ENCODE measurements at places on chromosomes 1 and 21.
A peak's percentile ranks its signal among the peaks of the same experiment; 100 is the strongest.

DNA sequence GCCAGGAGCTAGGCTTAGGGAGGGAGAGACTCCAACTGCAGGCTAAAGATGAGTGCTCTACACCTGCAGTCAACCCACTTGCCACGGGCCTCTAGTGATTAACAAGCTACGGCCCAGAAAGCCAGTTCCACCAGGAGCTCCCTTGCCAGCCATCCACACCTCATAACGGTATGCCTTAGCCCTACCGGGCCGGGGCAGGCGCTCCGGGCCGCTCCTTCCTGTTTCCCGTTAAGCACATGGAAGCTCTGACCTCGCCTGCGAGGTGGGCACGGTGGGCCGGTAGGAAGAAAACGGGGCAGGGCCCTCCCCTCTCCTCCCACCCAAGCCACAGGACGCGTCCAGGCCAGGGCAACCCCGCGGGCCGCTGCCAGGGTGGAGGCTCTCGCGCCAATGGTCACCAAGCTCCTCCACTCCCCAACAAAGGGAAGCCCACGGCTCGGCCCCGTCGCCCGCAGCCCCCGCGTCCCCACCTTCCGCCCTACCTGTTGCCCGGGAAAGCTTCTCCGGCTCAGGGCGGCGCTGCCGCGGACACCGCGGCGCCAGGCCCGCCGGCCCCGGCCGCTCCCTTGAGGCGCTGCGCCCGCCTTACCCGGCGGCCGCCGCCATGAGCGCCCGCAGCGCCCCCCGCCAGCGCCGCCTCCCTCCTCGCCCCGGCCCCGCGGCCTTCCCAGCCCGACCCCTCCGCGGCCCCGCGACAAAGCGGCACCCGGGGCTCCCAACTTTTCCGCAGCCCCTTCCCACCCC lies 627 bp downstream of the CERS2 start:
- peak; percentile 48 for DNase-seq

GRCh38 chr21:44455524-44456213 lies 359 bp downstream of the LRRC3 start:
- DNase-seq, result peak; percentile 45

DNA sequence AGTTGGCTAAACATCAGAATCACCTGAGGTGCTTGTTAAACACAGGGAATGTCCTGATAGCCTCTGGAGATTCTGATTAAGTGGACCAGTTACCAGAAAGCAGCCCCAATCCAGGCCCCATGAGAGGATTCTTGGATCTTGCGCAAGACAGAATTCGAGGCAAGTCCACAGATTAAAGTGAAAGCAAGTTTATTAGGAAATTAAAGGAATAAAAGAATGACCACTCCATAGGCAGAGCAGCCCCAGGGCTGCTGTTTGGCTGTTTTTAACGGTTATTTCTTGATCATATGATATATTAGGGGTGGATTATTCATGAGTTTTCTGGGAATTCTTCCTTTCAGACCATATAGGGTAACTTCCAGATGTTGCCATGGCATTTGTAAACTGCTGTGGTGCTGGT lies 176.2 kb downstream of the ROR1 start:
- no peak for DNase-seq

- no peak for DNase-seq
Observed at GRCh38 chr1:40107290-40107959, 10.4 kb upstream of the PPT1 start.

DNA sequence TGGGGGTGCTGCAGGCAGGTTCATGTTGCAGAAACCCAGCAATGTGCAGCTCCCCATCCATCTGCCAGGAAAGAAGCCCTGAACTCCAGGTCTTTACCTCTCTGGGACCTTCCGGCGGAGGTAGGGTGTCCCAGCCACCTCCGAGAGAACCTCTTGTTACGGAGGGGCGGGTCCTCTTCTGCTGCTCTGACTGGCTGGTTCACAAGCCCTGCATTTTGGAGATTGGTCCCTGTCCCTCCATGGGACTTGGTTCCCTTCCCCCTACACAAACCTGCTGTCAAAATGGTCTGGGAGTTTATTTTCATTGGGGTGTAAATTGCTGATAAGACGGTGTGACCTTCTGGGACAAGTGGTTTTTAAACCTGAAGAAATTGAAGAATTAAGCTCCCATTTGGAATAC lies 8.0 kb upstream of the CELSR2 start:
- DNase-seq, result no peak

- DNase-seq, result no peak
Observed at GRCh38 chr1:199283794-199284193, 645.0 kb downstream of the PTPRC start.

DNA sequence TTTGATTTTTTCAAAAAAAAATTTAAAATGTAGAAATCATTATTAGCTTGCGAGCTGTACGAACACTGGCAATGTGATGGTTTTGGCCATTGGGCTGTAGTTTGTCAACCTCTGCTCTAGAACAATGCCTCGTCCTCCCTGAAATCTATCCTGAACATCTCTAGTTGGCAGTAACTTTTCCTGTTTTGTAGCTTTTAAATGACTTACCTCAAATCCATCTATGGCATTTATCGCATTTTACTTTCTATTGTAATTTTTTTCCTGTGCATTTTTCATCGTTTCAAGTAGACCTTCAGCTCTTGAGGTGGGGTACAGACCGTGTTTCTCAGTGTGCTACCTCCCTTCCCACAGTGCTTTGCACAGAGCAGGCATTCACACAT lies 30.4 kb upstream of the A3GALT2 start:
- no peak for DNase-seq

DNA sequence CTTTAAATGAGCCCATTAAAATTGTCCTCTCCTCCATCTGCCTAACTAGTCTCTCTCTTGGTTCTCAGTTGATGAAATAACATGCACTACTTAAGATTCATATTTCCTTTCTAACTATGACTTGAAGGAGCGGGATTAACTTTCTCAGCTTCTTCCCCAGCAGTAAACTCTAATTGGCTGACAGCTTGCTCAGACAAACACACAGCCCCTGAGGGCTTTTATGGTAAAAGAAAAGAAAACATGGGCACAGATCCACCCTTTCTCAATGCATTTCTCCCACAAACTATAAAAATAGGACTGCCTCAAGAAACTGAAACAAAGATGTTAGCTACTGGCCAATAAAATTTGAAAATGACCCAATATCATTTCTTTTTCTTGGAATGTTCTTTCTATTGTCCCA lies 703.1 kb downstream of the ADGRL2 start:
- no peak for DNase-seq

DNA sequence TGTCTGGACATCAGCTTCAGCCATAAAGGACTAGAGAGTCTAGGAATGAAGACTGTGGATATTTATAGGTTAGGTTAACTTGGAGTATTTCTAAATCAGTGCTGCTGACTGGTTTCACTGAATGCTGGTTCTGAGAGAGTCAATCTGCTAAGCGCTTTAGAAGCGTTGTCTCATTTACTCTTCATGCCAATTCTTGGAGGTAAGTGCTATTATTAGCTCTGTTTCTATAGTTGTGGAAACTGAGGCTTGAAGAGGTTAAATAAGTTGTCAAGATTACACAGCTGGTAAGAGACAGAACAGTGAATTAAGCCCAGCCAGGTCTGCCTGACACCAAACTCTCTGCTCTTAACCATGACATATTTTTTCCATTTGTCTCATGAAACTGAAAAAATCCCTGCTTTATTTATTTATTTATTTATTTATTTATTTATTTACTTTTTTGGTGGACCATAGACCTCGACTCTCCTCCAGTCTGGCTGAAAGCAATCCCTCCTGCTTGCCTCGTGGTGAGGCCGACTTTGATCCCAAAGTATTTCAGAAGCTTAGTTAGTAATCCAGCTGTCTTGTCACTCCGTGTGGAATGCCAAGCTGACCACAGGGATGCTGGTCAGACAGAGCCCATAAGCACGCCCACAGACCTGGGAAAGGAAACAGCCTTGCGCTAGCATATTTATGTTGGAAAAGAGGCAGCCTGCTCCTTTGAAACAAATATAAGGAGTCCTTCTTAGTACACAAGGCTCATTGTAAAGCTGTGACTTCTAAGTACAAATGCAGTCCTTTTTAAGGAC lies 16.9 kb downstream of the NTMT2 start:
- DNase-seq, result peak; percentile 65

GRCh38 chr21:36384885-36385232 lies 333 bp upstream of the CHAF1B start:
- DNase-seq, result no peak

GRCh38 chr1:61182049-61182448 lies 99.7 kb downstream of the NFIA start:
- DNase-seq, result no peak

DNA sequence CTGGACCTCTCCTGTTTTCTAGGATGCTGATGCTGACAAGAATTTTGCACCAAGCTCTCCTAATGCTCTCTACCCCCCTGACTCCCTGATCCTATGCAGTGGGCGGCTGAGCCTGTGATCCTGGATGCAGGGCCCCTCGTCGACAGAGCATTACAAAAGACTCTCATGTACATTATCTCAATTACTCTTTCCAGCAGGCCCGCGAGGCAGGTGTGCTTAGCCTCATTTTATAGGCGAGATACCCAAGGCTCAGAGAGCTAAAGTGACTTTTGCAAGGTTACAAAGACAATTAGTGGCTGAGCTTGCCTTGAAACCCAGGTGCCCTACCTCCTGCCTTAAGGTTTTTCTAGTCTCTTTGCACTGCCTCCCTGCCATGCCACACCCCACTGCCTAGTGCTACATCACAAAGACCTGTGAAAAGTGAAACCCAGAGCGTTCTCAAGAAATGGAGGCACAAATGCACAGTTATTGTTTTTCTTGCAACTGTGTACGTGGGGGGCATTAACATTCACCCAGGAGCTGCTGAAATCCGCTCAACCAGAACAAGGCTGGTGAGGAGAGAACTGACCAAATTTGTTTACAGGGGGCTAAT lies 10.0 kb upstream of the C8A start:
- no peak for DNase-seq

GRCh38 chr1:234529950-234530237 lies 50.9 kb upstream of the TARBP1 start:
- DNase-seq, result no peak

GRCh38 chr1:76075877-76076276 lies 1.3 kb downstream of the ST6GALNAC3 start:
- DNase-seq, result no peak

DNA sequence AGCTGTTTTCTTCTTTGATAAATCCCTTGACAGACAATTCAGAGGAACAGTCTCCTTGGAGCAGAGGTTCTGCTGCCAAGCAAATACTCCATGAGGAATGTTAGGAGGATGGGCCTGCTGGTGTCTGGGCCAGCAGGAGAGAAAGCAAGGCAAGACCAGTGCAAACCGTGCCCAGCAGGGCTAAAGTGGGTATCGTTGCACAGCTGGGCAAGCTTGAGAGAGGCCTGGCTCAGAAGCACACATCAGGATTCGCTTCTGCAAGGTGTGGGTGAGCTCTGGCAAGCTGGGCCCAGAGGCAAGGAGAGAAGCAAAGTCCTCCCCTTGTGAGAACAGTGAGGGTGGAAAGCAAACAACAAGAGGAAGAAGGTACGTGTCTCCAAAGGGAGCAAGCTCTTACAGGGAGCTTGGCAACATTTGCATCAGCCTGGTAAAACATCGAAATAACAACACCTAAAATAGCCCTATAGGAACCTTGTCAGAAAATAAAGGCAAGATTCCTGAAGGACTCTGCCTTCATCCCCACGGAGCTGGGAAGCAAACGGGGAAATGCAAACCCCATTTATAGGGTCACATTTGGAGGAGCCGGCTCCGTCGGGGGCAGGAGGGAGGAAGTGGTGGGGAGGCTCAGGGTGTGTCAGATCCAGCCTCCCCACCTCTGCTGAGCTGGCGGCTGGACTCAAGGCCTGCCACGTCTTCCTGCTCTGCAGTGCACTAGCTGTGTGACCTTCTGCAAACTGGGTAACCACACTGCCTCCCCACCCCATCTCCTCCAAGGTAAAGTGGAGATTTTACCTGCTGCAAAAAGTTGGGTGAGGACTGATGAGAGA lies 62.3 kb upstream of the HIVEP3 start:
- DNase-seq, result no peak

GRCh38 chr1:213119794-213120193 lies 68.8 kb downstream of the RPS6KC1 start:
- no peak for DNase-seq

- DNase-seq, result no peak
Observed at GRCh38 chr1:228898582-228898992, 163.3 kb downstream of the RHOU start.

DNA sequence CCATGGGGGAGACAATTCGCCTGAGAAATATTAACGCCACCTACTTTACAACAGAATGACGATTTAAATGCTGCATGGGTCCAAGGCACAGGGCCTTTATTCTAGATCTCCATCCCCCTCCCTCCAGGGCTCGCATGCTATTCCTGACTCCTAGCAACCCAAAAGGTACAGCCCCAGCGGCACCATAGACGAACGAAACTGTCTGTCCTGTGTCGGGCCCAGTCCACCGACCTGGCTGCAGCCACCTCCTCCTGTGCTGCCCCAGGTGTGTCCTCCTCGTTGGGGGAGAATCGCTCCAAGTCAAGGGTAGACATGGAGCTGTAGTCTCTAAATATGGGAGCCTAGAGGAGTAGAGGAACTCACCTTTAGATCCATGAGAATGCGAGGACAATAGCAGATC lies 196.5 kb downstream of the TOMM20 start:
- DNase-seq, result no peak

Data from SJSA1 (cell line).